AG09319 (cell line): ENCODE measurements at places on chromosomes 2 and 18.

- DNase-seq = peak; percentile 35
Measured at GRCh38 chr2:174051741-174052583, 86.8 kb upstream of the SP3 start.

- DNase-seq = no peak
Measured at GRCh38 chr18:23798249-23798648, 109.0 kb downstream of the LAMA3 start.

DNA sequence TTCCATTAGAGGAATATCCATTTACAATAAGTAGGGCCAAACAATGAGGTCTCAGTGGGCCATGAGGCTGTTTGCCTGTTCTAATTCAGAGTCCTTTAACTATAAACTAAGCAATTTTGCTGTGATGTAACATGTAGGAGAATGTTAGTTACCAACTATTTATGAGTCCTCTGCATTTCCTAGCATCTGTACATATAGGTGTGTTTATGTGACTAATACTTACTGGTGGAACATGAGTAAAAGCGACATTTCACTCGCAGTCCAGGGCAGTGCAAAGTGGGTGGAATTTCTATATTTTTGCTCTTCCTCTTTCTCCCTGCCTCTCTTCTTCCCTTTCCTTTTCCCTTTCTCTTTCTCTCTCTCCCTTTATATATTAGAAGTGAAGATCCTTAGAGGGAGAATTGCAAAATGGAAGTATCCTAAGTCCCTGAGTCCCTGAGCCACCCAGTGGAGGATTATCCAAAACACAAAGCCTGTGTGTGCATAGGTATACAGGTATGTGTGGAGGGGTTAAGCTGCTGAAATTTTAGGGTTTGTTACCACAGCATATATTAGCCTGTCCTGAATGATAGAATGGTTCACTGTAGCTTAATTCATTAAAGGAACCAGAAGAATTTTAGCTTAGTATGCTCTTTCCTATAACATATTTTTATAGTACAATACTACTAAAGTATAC, 487.0 kb upstream of the FANCL start:
- no peak for DNase-seq

- DNase-seq = no peak
Measured at GRCh38 chr2:85550486-85550885, 10.8 kb downstream of the GGCX start.

- no peak for DNase-seq
Measured at GRCh38 chr18:6543330-6543908, 128.7 kb upstream of the L3MBTL4 start.

DNA sequence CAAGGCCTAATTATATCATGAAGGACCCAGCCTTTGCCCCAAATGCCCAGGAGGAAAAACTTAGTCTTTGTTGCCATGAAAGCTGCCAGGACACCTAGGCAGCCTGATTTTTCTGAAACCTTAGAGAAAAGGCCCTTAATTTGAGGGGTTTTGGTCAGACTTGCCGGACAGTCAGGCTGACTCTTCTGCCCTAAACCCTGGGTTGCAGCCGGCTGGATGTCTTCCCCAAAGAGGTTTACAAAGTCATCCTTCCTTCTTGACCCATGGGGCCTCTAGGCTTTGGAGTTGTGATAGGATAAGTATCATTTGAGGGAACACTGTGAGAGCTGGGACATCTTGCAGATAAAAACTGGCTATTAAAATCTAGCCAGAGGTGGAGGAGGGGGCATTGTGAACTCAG, 2.4 kb upstream of the HOXD1 start:
- DNase-seq = no peak

DNA sequence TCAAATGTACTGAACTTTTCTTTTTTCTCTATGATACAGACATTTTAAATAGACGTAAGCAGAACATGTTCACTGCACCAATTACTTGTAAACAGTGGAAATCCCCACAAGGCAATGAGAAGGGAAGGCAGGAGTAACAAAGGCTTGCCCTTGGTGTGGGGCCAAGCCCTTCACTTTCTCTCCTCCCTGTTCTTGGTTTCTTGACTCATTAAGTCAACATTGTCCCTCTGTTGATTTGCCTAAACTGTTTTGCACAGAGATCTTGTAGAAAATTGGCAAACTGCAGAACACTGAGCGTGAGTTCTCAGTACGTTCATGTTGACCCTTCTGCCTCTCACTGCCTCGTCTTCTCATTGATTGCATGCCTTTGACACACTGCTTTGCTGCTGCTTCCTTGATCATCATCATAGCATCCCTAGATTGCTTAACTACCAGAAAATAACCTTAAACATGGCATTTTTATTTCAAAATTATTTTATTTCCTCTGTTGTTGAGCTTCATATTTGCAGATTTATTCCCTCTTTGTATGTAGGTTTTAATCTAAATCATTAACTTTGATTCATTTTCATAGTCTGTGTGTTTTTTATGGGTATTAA, 257.7 kb downstream of the PTGR3 start:
- DNase-seq = peak; percentile 79

DNA sequence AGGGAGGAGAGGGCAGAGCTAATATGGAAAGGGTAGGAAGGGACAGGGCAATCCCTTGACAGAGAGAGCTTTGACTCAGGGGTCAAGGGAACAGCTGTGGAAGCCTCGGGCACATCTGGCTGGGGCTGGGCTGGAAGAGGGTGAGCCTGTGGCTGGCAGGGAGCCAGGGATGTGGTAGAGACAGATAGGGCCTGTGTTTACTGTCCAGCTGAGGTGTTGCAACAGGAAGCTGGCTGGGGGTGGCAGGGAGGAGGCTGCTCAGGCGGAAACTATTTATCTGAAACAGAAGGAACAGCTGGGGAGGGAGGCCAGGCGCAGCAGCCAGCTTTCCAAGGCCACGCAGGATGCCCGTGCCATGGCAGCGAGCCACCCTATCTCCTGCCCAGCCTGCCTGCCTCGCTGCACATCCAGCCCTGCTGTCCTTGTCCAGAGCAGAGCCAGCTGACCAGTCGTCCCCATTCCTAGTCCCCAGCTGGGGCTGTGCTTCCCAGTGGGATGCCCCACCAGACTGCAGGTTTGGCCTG, 264.7 kb downstream of the CYP26B1 start:
- DNase-seq = peak; percentile 90

- no peak for DNase-seq
Measured at GRCh38 chr2:54757500-54757899, 34.0 kb downstream of the EML6 start.

- no peak for DNase-seq
Measured at GRCh38 chr18:37419315-37419714, 146.3 kb downstream of the CELF4 start.

DNA sequence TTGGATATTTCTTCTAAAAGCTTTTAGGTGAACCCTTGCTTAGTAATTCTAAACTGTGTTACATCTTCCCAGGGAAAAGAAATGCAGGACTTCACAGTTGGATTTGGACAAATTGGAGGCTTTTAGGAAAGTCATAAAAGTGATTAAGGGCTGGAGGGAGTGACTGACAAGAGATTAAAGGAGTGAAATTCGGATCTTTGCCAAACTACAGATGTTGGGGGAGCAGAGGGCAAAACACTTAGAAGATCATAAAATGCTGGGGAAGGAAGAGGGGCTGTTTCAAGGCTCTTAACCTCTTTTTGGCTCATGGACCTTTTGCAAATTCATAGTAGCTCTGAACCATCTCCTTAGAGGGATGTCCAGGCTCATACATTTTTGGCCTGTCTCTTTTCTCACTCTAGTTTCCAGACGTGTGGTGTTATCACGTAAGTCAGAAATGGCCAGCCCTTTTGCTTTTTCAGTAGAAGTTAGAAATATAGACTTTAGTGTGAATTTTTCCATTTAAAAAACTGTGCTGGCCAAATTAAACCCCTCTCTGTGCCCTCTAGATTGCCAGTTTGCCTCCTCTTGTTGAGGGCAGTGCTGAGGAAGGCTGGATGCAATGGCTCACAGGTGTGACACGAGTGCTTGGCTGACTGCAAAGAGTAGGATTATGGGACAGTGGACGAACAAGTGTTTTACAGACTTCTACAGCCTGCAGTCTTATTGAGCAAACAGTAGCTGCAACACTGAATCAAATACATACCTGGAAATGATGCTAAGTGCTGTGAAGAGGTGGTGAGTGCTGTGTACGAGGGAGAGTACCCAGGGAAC, 109.9 kb downstream of the LYPD6B start:
- no peak for DNase-seq

DNA sequence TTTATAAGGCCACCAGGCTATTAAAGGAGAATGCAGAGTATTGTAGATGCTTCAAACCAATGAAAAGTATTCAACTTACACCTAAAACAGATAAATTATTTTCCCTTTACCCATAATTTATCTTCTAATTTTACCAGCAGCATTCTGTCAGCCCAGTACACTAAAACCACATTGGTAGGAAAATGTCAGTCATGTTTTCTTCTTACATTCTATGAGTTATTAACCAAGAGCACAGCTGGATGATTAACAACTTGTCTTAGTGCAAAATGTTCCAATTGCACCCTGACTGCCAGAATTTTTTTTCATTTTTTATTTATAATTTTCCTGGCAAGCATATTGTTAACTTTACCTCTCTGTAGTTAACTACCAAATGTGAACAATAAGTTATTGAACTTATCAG, 79.0 kb upstream of the WDR75 start:
- no peak for DNase-seq

- no peak for DNase-seq
Measured at GRCh38 chr2:12543076-12543977, 173.4 kb upstream of the TRIB2 start.
